H9 (cell line): ENCODE measurements at places on chromosomes 6 and 20.

DNA sequence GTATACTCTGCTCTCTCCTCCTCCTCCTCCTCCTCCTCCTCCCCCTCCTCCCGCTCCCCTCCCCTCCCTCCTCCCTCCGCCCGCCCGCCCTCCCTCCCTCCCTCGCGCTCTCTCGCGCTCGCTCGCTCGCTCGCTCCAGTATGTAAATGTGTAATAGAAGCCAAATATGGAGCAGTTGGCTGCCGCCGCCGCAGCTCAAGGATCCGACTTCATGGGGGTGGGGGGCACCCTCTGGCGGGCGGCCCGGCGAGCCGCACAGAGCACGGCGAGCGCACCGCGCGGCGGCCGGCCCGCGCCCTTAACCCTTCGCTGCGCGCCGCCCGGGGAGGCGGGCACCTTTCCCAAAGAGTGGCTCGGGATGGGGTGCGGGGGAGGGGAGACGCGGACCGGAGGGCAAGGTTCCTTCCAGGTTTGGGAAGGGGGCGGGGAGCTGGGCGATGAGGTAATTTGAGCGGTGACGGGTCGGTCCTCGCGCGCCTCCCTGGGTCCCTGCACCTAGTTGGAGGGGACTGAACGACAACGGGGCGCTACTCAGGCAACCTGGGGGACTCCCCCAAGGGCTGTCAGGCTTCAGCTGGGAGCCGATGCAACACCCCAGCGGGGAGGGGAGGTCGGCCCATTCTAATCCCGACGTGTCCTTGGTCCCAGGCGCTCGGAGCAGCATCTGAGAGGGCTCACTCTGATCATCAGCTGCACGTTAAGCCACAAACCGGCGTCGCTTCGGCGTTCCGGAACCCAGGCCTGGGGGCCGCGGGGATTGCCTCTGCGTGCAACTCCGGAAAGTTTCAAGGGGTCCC lies 409 bp upstream of the ATXN1 start:
- H3K4me1 ChIP-seq, result peaks cover 5% of the 10 kb centered on the region; the same call in 1 of the 2 replicates
- peak overlapping the region; percentile 98 for H3K4me3 ChIP-seq
- no peaks in the 10 kb centered on the region; the same call in 1 of the 2 replicates for H3K27me3 ChIP-seq
- no peaks in the 10 kb centered on the region for H3K36me3 ChIP-seq

DNA sequence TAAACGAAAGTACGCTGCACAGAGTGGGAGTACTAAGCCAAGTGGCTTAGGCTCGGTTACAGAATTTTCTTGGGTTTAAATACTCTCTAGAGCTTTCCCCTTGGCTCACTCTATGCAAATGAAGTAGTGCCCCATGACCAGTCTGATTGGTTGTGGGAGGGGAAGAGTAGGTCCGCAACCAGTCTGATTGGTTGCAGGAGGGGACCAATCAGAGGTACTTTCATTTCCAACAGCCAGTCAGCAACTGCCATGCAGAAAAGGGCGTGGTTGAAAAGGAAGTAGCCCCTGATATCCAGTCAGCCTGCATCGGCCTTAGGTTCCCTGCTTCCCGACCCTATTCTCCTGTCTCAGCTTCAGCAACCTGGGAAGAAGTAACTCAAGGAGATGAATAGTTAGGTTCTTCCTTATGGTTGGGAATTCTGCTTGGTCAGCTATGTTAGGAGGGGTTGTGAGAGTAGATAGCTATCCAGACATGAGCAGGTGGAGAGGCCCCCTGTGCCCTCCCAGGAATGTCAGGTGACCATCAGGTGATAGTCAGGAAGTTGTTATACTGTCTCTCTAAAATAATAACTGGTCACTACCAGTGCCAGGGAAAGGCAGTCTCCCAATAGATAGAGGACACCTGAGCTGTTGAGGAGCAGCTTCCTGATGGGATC lies 57.4 kb downstream of the FARS2 start:
- no peak for DNase-seq
- H3K36me3 ChIP-seq, result peaks cover 8% of the 10 kb centered on the region
- no peak overlapping the region for H3K27ac ChIP-seq
- H3K27me3 ChIP-seq, result no peaks in the 10 kb centered on the region

DNA sequence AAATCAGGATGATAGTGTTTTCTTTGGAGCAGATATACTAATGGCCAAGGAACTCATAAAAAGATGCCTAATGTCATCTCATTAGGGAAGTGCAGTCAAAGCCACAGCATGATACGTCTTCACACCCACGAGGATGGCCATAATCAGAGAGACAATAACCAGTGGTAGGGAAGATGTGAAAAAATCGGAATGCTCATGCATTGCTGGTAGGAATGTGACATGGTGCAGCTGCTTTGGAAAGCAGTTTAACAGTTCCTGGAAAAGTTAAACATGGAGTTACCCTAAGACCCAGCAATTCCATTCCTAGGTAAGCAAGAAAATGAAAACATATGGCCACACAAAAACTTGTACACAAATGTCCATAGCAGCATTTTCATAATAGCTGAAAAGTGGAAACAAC lies 29.9 kb downstream of the BCAS1 start:
- DNase-seq, result no peak
- H3K27ac ChIP-seq, result no peak overlapping the region
- no peaks in the 10 kb centered on the region for H3K4me1 ChIP-seq
- H3K36me3 ChIP-seq, result no peaks in the 10 kb centered on the region; the same call in 1 of the 2 replicates
- H3K27me3 ChIP-seq, result no peaks in the 10 kb centered on the region

DNA sequence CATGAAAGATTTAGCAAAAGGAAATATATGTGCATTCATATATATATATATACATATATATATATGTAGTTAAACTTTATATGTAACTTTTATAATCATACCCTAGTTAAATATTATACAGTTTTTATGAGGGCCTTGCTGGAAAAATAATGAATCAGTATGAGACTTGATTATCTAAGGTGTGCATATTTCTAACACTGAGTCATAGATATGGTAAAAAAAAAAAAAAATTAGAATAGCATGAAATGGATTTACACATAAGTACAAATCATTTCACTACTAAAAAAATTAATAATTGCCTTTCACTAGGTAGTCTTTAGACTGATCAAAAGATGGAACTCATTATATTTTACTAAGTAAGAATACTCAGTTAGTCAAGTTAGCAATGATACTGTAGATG lies 51.3 kb upstream of the DST start:
- H3K27ac ChIP-seq, result no peak overlapping the region
- H3K36me3 ChIP-seq, result peaks cover 13% of the 10 kb centered on the region
- H3K27me3 ChIP-seq, result no peaks in the 10 kb centered on the region
- no peak for DNase-seq
- no peaks in the 10 kb centered on the region; the same call in 1 of the 2 replicates for H3K4me1 ChIP-seq

DNA sequence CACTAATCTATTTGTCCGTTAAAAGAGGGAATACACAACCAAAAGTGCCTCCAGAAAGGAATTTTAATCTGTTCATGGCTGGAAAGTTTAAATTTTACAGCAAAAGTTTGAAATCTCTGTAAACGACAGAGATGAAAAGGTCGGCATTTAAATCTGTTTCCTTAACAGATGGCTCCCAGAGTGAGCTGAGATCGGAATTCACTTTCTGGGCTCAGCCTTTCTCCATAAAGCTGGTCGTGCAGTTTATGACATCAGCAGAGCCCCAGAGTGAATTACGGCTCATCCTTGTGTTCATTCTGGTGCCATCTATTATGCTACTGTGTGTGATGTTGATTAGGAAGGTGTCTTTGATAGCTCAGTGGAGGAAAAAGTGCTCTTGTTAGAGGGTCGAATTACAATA lies 117.6 kb upstream of the ZFP64 start:
- H3K4me3 ChIP-seq, result no peak overlapping the region
- no peaks in the 10 kb centered on the region for H3K36me3 ChIP-seq
- H3K27ac ChIP-seq, result no peak overlapping the region
- peaks cover 12% of the 10 kb centered on the region; the same call in 1 of the 2 replicates for H3K4me1 ChIP-seq

GRCh38 chr6:2695454-2696095 lies 55.1 kb downstream of the MYLK4 start:
- no peaks in the 10 kb centered on the region for H3K27me3 ChIP-seq
- H3K27ac ChIP-seq, result no peak overlapping the region
- H3K4me3 ChIP-seq, result no peak overlapping the region
- no peaks in the 10 kb centered on the region for H3K4me1 ChIP-seq
- DNase-seq, result no peak

DNA sequence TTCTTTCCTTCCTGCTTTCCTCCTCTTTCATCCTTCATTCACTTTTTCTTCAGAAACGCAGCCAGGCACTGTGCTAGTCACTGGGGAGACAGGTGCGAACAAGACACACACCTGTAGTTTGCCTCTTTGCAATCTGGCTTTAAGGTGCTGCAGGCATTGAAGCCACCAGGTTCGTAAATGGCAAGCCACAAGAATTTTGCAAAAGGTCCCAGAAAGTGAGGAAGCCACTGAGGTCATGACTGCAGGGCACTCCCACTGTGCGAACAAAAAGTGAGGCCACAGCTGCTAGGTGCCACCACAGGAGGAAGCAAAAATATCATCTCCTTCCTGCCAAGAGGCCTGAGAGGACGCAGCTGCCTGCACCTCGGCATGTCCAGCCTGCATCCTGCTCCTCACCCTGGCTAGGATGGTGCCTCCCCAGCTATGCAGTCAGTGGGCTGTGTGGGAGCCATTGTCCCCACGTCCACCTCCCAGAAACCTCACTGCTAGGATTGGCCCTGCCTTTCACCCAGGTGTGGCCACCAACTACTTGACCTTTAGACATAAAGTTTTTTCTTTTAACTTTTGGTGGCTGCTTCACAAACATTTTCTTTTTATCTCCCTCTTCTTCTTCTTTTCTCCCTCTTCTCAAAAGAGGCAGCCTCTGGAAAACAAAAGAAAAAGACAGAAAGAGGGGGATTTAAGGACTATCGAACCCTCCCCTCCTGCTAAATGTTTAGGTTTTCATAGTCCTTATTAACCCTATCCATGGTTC lies 230.8 kb downstream of the BCAS1 start:
- no peaks in the 10 kb centered on the region for H3K36me3 ChIP-seq
- no peaks in the 10 kb centered on the region for H3K4me1 ChIP-seq
- no peak overlapping the region for H3K27ac ChIP-seq
- DNase-seq, result no peak
- no peaks in the 10 kb centered on the region for H3K27me3 ChIP-seq
